ENCODE measurements at places on chromosomes 11 and 22.

- no peak for DNase-seq
Measured at GRCh38 chr11:34542089-34542488, 28.5 kb upstream of the ELF5 start.

GRCh38 chr22:25364736-25365241, 145.3 kb downstream of the CRYBB2 start:
- no peak for DNase-seq

GRCh38 chr22:31681349-31682345, 19.6 kb upstream of the PISD start:
- DNase-seq = no peak

DNA sequence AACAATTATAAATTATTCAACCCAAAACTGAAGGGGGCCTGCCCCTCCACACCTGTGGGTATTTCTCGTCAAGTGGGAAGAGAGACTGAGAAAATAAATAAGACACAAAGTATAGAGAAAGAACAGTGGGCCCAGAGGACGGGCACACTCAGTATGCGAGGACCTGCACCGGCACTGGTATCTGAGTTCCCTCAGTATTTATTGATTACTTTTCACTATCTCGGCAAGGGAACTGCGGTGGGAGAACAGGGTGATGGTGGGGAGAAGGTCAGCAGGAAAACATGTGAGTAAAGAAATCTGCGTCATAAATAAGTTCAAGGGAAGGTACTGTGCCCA, 3.2 kb downstream of the C11orf54 start:
- no peak for DNase-seq

DNA sequence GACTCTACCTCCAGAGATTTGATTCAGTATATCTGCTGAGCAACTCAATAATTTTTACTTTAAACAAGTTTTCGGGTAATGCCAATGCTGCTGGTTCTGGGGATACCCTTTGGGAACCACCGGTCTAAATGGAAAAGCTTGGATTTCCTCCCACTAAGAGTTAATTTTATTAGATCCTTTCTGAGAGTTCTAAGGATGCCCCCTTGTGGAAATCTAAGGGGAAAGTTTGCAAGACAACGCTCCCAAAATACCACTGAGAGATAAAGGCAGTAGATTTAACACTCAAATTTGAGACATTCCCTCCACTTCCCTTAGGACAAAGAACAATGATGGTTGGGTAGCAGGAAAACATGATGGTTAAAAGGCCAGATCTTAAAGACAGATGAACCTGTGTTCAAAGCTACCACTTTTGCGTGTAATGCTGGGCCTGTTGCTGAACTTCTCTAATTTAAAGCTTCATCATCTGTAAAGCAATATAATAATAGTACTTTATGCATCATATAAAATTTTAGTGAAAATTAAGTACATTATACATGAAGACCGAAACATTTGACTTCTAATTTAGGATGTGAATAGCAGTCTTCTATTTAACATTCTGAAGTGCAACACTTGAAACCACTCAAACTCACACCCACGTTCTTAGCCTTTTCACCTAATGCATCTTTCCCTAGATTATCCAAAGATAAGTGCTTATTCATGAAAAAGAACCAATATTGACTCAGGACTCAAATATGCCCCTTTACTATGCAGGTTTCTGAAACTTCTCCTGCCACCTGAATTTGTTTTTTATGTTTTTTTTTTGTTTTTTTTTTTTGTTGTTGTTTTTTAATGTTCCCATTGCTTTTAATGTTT, 110.1 kb upstream of the LUZP2 start:
- peak; percentile 43 for DNase-seq

DNA sequence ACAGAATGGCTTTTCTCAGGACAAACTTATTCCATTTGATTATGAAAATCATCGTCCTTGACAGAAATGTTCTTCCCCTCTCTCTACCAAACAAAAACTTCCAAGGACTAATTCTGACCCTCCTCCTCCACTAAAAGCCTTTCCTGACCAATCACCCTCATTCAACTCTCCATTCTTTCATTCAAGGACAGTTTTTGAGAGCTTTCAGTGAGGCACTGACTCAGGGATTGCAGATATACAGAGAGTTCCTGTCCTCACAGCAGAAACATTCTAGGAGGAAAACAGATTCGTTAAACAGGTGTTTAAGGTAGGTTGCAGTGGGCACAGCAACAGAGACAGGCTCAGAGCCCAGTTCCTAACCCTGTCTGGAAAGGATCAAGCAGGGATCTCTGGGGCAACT, 41.5 kb downstream of the OR4D9 start:
- no peak for DNase-seq

DNA sequence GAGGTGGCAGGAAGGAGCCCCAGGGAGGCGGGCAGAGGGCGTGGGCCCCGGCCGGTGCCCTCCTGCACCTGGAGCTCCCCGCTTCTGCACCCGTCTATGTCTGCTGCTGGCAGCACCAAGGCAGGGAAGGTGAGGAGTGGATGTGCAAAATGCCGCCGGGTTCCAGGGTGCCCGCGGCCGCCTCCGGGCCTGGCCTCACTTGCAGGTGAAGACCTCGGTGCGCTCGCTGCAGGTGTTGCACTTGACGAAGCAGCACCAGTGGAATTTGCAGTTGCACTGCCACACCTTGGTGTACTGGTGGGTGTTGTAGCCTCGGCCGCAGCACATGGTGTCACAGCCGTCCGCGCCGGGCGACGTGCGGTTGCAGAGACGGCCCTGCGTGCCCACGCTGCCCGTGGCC, 54.3 kb downstream of the WNT7B start:
- no peak for DNase-seq

- peak; percentile 92 for DNase-seq
Measured at GRCh38 chr22:38782402-38783094, 11.4 kb downstream of the DNAL4 start.

- no peak for DNase-seq
Measured at GRCh38 chr11:27558401-27558800, 51.8 kb upstream of the LIN7C start.

DNA sequence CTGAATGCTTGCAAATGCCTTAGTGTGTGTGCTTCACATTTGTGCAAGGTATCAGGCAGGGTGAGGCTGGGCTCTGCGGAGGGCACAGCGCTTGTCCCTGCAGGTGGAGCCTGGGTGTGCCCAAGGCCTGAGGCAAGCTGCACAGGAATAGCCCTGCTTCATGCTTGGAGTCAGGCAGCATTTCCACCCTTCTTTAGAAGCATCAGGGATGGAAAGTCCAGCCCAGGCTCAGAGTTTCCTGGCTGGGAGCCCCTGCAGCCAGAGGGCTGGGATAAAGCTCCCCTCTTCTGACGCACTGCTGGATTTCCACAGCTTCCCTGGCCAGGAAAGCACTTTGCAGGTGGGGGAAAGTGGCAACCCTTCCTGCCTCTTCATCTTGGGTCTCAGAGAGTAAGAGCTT, 63.4 kb downstream of the GALNT18 start:
- no peak for DNase-seq

DNA sequence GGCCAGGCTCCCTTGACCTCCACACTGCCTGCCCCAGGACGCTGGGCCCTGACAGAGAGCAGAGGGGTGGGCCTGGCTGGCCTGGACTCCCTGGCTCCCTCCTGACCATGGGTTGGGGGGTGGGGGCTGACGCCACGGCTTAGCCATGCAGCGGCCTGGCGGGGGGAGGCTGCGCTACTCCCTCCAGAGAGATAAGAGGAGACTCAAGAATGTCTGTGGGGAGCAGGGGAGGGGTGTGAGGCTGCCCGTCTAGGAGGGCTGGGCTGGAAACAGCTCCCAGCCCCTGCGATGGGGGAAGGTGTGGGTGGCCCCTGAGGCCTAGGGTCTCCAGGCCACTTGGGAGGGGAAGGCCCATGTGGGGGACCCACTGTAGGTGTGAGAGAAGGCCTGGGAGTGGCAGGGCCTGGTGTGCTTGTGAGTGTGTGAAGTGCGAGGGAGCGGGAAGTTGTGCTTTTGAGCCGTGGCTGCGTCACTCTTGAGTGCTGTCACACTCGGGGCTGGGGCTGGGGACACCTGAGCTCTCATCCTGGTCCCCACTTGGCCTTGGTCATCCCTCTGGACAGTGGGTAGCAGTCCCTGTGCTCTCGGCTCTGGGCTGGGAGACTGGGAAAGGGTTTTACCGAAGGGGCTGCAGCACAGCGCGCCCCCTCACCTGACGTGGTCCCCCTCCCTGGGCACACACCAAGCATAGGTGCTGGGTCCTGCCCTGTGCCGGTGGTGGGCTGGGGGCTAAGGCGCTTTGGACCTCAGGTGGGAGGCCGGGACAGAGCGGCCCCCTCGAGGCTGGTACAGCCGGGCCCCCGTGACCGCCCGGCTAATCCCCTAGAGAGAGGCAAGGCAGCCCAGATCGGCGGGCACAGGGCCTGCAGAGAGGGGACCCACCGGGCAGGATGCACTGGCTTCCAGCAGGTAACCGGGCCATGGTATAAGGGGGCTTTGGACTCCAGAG, 2.4 kb downstream of the MYRF start:
- peak; percentile 95 for DNase-seq

DNA sequence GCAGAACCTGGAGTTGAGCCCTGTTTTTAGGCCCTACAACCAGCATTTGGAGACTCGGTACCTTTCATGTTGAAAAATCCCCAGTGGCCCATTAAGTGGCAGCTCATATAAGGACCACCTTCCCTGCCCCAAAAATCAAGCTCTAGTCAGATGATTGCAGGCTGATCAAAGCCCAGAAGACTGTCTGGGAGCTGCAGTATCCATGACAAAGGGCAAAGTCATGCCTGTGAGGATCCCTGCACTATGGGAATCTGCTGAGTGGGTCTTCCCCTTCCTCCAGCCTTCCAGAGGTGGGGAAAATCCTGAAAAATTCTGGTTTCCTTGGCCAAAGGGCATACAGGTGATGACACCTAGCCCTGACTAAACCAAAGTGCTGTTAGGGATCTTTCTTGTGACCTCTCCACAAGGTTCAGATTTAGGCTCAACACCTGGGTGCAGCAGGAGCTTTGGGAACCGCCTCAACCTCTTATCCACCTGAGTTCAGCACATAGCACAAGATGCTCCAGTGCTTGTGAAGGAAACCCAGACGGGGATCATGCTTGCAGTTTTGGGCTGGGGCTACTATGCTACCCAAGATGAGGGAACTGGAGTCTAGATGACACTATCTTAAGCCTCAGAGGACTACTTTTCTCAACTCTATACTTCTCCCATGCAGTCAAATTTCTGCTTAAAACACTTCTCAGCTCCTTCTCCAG, 1.2 kb upstream of the TRIM3 start:
- no peak for DNase-seq

DNA sequence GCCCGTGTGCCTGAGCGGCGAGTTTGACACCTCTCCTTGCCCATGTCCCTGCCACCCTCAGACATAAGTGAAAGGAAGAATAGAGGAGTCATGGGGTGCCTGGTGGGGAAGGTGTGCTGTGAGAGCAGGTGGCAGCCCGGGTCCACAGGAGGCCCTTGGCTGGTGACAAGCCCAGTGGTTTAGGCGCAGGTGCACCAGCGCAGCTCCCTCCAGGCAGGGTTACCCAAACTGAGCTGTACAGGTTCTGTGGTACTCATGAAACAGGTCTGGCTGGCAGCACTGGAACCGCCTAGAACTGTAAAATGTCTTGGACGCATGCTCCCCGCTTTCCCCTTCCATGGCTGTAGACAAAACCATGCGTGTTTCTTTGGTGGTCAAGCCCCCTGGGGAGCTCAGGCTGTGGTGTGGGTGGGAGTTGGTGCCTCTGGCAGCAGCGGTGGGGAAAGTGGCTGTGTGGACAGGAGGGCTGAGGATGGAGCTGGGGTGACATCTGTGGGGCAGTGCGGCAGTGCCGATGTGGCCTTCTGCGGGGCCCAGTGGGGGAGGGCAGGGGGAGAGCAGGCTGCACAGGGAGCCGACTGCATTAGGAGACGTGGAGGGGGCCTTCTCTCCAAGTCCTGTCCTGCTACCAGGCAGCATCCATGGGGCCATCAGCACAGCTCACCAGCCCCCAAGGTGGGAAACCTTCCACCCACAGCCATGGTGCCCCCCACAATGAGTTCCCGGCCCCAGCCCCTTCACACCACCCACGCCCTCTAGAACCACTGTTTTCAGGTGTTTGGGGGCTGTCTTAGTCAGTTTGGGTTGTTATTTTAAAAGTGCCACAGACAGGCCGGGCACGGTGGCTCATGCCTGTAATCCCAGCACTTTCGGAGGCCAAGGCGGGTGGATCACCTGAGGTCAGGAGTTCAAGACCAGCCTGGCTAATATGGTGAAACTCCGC, 5.6 kb upstream of the GTSE1 start:
- no peak for DNase-seq

DNA sequence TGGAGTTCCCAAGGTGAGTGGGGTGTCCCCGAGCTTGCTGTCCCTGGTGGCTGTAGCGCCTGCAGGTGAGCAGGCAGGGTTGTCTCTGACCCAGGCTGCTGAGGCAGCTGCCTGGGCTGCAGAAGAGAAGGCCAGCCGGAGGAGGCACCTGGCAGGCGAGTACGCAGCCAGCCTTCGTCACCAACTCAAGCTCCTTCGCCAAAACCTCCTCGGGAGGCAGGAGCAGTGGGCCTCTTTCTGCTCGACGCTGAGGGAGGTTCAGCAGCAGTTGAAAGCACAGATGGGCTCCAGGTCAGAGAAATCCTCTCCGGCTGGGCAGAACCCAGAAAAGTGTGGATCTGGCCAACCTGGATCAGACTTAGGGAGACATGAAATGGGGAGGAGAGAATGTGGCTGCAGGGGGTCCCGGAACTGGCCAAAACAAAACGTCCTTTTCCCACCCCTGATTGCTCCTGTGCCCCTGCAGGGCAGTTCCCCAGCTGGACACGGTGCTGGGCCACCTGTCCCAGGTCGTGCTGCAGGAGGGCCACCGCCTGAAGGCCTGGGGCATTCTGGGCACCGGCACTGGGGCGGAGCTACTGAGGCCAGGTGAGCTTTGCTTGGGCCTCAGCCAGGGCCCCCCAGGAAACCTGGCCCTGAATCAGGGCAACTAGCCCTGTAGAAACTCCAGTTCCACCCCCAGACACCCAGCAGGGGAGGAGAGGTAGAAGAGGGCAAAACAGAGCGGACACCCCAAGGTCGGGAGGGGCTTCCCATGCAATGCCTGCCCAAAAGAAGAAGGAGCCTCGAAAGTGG, 56.7 kb downstream of the BTG4 start:
- DNase-seq = no peak

- DNase-seq = no peak
Measured at GRCh38 chr11:116697639-116698038, 75.1 kb downstream of the BUD13 start.

DNA sequence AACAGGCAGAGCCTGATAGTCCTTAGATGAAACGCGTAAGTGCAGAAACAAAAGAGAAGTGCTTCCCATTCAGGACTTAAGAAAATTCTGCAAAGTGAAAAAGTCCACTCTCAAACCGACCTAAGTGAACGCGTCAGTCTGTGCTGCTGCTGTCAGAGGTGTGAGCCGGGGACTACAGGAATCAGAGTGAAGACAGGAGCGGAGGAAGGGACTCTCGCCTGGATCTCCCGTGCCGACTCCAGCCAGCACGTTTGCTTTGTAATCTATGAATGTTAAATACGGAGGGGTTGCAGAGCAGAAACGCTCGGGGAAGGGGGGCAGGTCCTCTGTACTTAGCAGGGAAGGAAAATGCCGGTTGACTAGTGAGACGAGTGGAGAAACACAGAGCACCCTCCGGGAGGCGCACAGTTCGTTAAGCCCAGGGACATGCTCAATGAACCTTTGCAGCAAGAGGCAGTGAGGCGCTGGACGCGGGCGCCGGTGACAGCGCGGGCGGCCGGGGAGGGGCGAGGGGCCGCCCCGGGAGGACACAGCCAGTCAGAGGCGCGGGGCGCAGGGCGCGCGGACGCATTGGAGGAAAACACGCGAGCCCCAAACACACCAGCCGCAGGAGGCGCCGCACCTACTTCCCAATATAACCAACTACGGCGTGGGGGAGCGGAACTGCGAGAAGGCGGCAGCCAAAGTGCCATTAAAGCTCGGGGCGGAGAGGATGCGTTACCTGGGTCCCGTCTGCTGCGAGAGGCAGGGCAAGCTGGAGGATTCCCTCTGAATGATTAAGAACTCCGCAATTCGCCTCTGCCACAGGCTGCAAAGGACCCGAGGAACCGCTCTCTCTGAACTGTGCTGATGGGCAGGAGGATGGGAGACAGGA, at the start of gene CNTN5:
Gene CNTN5 (plus strand): TSS at position 598 of the 874 bp plus-strand sequence.
- peak; percentile 38 for DNase-seq

Data from amniotic epithelial cell (primary cell).